Stimulated activated memory B cell treated with anti-CD40 and anti-IgM and Interleukin-4, amounts not matched to agents 10 μg/mL and 1 μg/mL and 100 μg/mL, for 72 hours (primary cell): ENCODE measurements at places on chromosomes 5 and 9.

GRCh38 chr5:177130211-177131018, 3.2 kb upstream of the NSD1 start:
- ATAC-seq: no peak

DNA sequence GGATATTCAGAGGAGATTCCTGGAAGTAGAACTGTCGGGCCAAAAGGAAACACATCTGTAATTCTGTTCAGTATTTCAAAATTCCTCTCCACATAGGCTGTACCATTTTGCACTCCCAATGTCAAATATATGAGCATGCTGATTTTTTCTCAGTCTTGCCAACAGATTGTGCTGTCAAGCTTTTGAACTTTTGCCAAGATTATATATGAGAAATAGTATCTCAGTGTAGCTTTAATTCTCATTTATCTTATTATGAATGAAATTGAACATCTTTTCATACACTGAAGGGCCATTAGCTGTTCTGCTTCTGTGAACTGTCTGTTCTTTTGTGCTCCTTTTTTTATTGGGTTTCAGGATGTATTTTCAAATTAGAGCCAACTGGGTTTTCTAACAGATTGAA, 907.1 kb downstream of the MAT2B start:
- ATAC-seq: no peak

DNA sequence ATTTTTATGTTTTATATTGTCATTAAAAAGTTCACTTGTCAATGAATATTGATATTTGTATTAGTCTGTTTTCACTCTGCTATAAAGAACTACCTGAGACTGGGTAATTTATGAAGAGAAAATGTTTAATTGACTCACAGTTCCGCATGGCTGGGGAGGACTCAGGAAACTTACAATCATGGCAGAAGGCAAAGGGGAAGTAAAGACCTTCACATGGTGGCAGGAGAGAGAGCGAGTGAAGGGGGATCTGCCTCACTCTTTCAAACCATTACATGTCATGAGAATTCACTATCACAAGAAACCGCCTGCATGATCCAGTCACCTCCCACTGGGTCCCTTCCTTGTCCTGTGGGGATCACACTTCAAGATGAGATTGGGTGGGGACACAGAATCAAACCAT, 27.4 kb downstream of the SRD5A1 start:
- peak; percentile 84 for ATAC-seq

GRCh38 chr9:119959846-119960545, 590.8 kb upstream of the BRINP1 start:
- no peak for ATAC-seq

GRCh38 chr5:8057769-8058168, 188.8 kb downstream of the MTRR start:
- ATAC-seq: no peak

GRCh38 chr5:30368064-30368463, 825.4 kb upstream of the CDH6 start:
- ATAC-seq: no peak

- ATAC-seq: peak; percentile 57
Measured at GRCh38 chr9:86350006-86350760, 4.0 kb downstream of the TUT7 start.

- no peak for ATAC-seq
Measured at GRCh38 chr9:98790134-98790841, 6.1 kb downstream of the ANKS6 start.

DNA sequence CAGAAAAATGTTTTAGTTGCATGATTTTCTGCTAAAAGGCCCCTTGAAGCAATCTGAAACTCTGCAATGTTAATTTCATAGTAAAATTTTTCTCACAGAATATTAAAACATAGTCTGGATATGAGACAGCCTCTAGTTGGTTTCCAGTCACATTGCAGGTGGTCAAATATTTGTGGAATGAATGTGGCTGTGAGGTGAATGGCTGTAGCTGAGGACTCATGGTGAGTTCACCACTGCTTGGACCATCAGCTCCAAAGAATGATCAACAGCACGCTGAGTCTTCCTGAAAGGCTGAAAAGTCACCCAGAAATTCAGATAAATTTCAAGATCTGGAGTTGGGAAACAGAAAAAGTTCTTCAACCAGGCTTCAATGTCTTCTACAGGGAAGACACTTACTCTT, 79.8 kb downstream of the MAT2B start:
- ATAC-seq: no peak

DNA sequence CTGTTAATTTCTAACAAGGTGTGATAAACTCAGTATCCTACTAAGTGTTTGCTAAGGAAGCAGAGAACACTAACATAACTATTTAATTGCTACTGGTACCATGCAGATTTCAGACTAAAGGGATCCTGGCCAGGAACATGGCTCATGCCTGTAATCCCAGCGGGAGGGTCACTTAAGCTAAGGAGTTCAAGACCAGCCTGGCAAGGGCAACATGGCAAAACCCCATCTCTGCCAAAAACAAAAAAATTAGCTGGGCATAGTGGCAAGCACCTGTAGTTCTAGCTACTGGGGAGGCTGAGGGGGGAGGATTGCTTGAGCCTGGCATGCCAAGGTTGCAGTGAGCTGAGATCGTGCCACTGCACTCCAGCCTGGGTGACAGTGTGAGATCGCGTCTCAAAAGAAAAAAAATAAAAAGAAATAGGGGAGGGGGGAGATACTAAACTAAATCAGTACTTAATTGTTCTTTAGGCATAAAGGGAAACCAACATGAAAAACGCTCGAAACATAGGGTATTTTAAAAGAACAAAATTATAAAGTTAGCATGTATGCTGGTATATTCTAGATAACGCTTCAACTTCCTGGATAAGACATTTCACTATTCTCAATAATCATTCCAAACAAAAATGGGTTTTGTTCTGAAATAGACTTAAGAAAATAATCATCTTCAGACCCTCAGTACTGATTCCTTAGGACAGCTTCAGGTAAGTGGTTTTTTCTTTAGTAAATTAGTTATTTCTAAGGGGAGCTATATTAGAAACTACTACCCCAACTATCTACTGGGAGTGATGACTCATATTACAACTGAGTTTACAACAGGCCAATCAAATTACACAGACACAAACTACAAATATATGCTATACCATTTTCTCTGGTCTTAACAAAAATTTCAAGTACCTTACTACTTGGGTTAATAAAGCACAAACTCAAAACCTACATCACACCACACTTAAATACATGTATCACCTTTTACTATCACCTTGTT, 3.5 kb downstream of the PANK3 start:
- no peak for ATAC-seq

DNA sequence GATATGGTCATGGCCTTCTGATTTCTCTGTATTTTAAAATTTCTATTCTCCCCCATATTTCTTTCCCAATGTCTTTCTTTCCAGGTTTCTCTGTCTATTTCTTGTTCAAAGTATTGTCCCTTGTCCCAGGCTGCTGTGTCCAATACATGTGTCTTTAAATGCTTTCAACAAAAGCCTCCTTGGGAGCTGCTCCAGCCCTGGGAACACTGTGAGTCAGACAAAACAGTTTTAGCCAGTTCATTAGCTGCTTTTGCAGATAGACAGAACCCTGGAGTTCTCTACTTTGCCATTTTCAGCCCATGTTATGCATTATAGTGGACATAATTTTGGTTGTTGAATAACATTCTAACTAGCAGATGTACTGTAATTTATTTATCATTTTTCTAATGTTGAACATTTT, 20.5 kb upstream of the JAK2 start:
- no peak for ATAC-seq

DNA sequence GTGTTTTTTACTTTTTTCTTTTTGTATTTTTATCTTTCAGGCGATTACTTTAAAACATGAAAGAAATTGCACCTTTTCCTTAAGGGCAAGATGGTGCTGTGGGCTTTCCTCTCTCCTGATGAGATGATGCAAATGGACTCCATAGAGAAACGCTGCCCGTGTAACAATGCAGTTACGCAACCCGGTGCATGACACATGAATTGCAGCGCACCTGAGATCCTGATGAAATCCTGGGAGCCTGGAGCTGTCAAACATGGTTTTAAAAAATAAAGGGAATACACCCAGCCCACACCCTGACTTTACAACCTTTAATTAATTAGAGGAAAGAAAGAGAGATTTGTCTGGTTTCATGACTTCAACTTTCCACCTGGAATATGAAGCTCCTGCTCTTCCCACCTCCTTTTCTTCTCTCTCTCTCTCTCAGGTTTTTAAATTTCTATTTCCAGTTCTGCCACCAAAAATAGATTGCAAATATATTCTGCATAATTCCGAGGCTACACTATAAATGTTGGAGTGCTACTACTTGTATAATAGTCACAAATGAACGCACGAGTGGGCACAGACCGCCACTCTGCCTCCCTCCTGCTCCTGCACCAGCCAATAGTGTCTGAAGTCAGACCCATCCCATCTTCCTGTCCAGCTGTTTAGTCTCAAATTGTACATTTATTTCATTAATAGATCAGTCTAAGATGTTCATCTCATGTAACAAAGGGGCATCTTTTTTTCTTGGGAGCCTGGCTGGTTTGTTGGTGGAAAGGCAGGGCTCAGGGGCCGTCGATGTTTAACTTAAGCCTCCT, 179.1 kb downstream of the AUH start:
- no peak for ATAC-seq

DNA sequence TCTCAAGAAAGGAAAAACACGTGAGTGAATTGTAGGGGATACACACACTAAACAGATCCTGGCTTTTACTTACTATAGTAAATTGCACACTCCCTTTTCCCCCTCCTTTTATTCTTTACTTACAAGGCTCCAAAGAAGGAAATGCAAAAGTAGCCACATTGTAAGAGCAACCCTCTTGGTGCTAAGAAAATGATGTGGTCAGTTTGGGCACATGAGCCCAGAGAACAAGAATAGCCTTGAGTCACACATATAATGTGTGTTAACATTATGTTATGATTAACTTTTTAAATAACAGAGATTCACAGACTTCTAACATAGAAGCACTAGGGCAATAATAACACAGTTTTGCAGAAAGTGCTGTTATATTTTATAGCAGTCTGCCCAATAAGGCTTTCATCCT, 48.5 kb downstream of the PCSK5 start:
- ATAC-seq: no peak

DNA sequence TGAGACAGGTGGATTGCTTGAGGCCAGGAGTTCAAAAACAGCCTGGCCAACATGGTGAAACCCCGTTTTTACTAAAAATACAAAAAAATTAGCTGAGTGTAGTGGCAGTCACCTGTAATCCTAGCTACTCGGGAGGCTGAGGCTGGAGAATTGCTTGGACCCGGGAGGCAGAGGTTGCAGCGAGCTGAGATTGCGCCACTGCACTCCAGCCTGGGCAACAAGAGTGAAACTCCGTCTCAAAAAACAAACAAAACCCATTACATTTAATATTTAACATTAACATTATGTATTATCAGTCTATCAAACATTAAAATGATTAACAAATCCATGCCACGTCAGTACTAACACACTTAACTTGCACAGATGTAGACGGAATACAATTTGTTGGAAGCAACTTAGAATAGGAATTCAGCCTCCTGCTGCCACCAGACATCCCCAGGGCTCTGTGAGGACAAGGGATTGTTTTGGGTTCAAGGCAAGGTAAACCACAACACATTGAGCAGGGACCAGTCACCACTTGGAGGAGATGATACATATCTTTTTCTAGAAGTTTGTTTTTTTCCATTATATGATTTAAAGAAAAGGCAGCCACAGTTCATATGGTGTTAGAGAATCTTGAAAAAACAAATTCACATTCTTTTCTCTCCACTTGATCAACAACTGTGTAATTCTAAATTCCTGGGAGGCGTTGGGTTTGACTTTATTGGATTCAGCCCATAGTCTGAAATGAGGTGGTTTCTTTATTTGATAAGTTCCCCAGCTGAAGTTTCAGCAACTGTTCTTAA, 104.1 kb upstream of the BASP1 start:
- ATAC-seq: no peak

DNA sequence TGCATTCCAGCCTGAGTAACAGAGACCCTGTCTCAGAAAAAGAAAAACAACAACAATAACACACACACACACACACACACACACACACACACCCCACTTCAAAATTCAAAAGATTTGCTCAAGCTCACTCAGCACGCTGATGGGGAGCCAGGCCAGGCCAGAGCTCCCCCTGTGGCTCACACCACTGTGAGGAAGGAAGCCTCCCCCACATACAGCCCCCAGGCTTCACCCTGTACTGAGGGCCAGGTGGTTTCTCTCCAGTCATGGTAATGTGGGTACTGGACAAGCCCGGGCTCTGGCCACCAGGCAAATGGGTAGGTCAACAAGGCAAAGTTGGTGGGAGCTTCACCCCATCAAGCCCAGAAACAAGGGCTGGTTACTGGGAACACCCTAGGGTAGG, 19.0 kb downstream of the ATOX1 start:
- ATAC-seq: no peak

- no peak for ATAC-seq
Measured at GRCh38 chr5:16669776-16670175, 53.0 kb upstream of the RETREG1 start.

DNA sequence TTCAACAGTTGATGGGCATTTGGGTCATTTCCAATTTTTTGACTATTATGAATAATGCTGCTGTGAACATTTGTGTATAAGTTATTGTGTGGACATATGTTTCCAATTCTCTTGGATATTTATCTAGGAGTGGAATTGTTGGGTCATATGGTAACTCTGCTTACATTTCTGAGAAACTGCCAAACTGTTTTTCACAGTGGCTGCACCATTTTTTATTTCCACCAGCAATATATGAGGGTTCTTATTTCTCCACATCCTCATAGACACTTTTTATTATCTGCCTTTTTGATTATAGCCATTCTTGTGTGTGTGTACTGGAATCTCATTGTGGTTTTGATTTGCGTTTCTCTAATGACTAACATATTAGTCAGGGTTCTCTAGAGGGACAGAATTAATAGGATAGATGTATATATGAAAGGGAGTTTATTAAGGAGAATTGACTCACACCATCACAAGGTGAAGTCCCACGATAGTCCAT, 14.7 kb upstream of the MED27 start:
- no peak for ATAC-seq
